ENCODE measurements at places on chromosomes 5 and 9.

- DNase-seq: no peak
These were observed 406.0 kb downstream of the HINT1 start for GRCh38 chr5:130759061-130759460.

- DNase-seq: no peak
These were observed 52.2 kb upstream of the UBTD2 start for GRCh38 chr5:172335721-172336120.

- no peak for DNase-seq
These were observed 1.9 kb downstream of the HK3 start for GRCh38 chr5:176897263-176897662.

DNA sequence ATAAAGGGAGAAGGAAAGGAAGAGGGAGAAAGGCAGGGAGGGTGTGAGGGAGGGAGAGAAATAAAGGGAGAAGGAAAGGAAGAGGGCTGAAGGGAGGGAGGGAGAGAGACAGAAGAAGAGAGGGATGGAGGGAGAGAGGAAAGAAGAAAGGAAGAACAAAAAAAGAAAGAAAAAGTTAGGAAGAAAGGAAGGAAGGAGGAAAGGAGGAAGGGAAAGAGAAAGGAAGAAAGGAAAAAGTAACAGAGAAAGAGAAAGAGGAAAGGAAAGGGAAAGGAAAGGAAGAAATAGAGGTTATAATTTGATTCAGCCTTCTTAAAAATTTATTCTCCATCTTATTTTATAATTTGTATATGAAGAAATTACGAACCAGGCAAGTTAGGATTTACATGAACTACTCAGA is 836.6 kb upstream of the C9orf72 start:
- DNase-seq: no peak

- no peak for DNase-seq
These were observed 31.5 kb downstream of the CNTLN start for GRCh38 chr9:17166346-17166745.

- peak; percentile 84 for DNase-seq
These were observed 532 bp downstream of the DNAJC21 start for GRCh38 chr5:34929720-34930461.

GRCh38 chr5:170885809-170886208 is 24.0 kb downstream of the RANBP17 start:
- DNase-seq: no peak

GRCh38 chr9:134495881-134496412 is 145.7 kb upstream of the COL5A1 start:
- no peak for DNase-seq

DNA sequence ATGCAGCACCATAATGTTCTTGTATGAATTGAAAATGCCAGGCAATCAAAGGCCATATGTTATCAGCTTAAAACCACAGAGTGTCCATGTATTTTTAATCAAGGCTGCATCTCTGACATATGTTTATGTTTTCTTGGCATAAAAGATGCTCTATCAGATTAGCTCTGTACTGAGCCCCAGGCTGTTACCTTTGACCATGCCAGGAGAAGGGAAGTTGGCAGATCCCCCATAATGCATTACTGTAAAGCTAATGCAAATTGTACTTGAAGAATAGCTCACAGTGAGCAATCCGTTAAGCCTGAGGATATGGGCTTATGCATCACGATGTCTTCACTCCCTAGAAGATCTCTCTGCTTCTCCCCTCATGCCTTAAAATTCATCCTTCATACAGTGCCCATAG is 414.4 kb downstream of the BRINP1 start:
- DNase-seq: no peak

DNA sequence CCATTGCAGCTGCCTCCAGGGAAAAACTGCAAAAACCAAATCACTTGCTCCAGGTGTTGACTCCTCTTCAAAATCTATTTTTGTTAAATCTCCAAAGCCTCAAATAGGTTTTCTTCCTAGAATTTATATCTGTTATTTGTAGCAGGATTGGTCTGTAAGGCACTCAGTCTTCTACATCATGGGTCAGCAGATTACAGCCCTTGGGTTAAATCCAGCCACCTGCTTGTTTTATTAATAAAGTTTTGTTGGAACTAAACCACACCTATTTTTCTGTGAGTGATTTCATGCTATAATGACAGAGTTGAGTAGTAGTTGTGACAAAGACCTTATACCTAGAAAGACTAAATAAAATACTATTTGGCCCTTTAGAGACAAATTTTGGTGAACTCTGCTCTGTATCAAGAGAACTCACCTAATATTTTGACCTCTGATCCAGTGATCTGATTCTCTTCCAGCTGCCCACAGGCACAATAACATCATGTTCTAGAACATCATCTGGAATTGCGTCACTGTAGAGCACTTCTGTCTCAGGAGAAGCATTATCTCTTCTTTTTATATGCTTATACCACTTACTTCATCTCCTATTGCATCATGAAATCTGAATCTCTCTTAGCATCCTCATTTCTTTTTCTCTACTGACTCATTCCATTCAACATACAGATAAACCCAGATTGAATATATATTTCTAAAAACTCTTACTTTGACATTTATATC is 130.1 kb downstream of the RPS23 start:
- no peak for DNase-seq

DNA sequence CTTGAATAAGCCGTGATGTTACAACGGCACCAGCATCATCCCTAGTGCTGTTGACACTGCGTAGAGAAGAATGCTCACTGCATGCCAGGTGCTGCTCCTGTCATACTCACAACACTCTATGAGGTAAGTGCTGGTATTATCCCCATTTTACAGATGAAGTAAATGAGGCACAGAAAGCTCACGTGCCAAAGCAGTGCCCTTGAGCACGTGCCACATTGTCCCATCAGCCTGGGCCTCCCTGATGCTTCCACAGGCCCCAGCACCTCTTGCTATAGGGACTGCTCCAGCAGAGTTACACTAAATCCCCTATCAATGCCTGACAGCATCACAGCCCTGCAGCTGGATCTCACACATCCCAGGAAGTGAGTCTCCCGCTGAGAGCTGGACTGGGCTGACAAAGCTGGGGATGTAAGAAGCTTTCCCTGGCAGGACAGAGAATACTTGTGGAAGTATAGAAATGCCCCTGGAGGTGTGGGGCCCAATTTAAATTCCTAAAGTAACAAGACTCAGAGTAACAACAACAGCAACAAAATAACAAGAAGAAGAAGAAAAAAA is 216.1 kb downstream of the FSTL4 start:
- DNase-seq: no peak

- no peak for DNase-seq
These were observed 15.2 kb downstream of the CYSTM1 start for GRCh38 chr5:140189977-140190871.

DNA sequence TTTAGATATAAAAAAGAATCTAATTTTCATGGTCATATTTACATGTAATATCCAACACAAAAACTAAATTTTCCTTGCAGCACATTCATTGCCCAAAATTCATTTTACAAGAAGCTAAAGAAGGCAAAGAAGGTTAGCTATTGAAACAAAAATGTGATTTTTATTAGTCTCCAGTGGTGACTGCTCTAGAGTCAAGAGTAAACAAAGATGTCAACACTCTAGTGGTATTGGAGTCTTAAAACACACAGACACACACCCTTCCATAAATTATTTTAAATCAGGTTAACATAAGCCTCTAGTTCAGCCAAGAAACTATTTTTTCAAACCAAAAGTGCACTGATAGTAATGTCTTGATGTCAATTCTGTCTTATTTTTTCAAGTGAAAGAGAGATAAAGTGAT is 329.2 kb downstream of the ZNF608 start:
- DNase-seq: no peak

- peak; percentile 84 for DNase-seq
These were observed at the start of gene ABCA1 for GRCh38 chr9:104927912-104928740. TSS of gene ABCA1 (minus strand) at chr9:104928155. CDS start at chr9:104903679, 24,476 bp downstream.

DNA sequence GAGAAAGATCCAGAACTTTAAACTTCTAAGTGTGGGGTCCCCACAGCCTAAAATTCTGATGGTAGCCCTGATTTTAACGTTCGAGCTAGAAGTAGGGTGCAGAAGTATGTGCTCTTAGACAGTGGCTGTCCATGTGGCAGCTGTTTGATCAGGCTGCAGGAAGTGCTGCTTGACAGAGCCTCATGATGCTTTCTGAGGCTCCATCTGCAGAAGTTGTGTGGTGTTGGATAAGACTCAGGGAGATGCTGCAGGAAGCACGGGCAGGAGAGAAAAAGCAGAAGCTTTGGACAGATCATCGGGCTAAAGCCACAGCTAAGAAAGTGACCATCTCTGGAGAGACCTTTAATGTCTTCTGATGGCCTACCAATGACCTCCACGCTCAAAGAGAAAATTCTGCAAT is 8.1 kb downstream of the MTMR12 start:
- no peak for DNase-seq
